Activated naive CD8-positive, alpha-beta T cell treated with anti-CD3 and anti-CD28 coated beads for 36 hours (primary cell): ENCODE measurements at places on chromosomes 4 and X. TPM values are rescaled to one million over a fixed set of nuclear protein-coding genes. Genes with fewer than 3 reads are reported as not detected.

- H3K4me1 ChIP-seq, result peaks cover 10% of the 10 kb centered on the region
- no peak overlapping the region for H3K27ac ChIP-seq
- peaks cover 23% of the 10 kb centered on the region for H3K27me3 ChIP-seq
- H3K36me3 ChIP-seq, result no peaks in the 10 kb centered on the region
- DNase-seq, result no peak
- no peak overlapping the region for H3K4me3 ChIP-seq
Observed at GRCh38 chr4:109764376-109764775, 34.5 kb upstream of the PLA2G12A start.

GRCh38 chr4:113433536-113434246 is 327.8 kb downstream of the CAMK2D start:
- no peak overlapping the region for H3K4me3 ChIP-seq
- no peaks in the 10 kb centered on the region for H3K27me3 ChIP-seq
- H3K27ac ChIP-seq, result no peak overlapping the region
- H3K4me1 ChIP-seq, result peaks cover 11% of the 10 kb centered on the region

- DNase-seq, result no peak
- peaks cover 7% of the 10 kb centered on the region for H3K36me3 ChIP-seq
- H3K4me3 ChIP-seq, result no peak overlapping the region
- H3K4me1 ChIP-seq, result peaks cover 14% of the 10 kb centered on the region
Observed at GRCh38 chrX:13170966-13171558, 126.6 kb upstream of the FAM9C start.

- H3K27ac ChIP-seq, result no peak overlapping the region
- no peak for DNase-seq
- H3K27me3 ChIP-seq, result no peaks in the 10 kb centered on the region
- H3K4me1 ChIP-seq, result peaks cover 4% of the 10 kb centered on the region
- peaks cover 1% of the 10 kb centered on the region for H3K36me3 ChIP-seq
Observed at GRCh38 chr4:83372931-83373330, 38.3 kb upstream of the HPSE start.

- peaks cover 3% of the 10 kb centered on the region for H3K36me3 ChIP-seq
- H3K4me1 ChIP-seq, result no peaks in the 10 kb centered on the region
- no peak overlapping the region for H3K27ac ChIP-seq
- DNase-seq, result no peak
Observed at GRCh38 chr4:16136311-16136710, 52.5 kb upstream of the PROM1 start.

DNA sequence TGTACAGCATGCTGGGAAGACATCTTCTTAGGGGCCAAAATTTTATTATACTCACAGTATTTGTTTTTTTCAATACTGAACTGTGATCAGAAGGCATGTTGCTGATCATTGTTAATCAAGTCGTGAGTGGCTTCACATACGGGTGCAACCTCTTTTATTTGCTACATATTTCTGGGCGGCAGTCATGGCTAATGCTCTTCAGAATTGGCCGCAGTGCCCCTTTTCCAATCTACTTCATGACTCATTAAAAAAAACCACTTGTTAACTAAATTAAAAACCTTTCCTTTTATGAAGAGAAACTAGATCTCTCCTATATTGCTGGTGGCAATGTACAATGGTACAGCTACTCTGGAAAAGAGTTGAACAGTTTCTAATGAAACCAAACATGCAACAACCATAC is 101.5 kb upstream of the C1GALT1C1 start:
- no peak for DNase-seq
- H3K4me1 ChIP-seq, result peaks cover under 1% of the 10 kb centered on the region
- H3K4me3 ChIP-seq, result no peak overlapping the region
- no peak overlapping the region for H3K27ac ChIP-seq
- no peaks in the 10 kb centered on the region for H3K27me3 ChIP-seq
- H3K36me3 ChIP-seq, result no peaks in the 10 kb centered on the region

DNA sequence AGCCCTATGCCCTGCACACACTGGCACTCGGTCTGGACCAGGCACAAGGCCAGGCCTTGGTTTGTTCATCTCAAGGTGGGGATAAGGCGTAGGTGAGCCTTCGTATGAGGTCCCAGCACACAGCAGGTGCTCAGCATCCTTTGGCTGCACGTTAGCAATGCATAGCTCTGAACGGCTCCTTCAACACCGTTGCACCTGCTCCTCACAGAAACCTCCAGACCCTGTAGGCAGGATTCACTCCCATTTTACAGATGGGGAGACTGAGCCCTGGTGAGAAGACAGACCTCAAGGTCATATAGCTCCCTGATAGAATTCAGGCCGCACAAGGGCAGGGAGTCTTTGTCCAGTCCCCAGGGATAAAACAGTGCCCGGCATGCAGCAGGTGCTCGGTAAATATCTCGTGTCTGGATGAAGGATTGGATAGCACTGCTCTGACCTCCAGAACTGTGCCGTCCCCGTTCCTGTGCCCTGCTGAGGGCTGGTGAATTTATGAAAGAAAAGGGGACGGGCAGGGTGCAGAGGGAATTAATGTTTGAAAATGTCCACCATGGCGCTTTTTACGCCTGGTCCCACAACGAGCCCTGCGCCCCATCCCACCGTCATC is 2.4 kb downstream of the PPP2R2C start:
- no peaks in the 10 kb centered on the region for H3K36me3 ChIP-seq
- H3K4me1 ChIP-seq, result peaks cover 2% of the 10 kb centered on the region
- no peak overlapping the region for H3K4me3 ChIP-seq
- H3K27me3 ChIP-seq, result peaks cover 53% of the 10 kb centered on the region
- no peak for DNase-seq
- no peak overlapping the region for H3K27ac ChIP-seq

- H3K27ac ChIP-seq, result no peak overlapping the region
- no peaks in the 10 kb centered on the region for H3K27me3 ChIP-seq
- H3K4me3 ChIP-seq, result no peak overlapping the region
- no peak for DNase-seq
Observed at GRCh38 chr4:161419822-161420221, 744.0 kb downstream of the FSTL5 start.

DNA sequence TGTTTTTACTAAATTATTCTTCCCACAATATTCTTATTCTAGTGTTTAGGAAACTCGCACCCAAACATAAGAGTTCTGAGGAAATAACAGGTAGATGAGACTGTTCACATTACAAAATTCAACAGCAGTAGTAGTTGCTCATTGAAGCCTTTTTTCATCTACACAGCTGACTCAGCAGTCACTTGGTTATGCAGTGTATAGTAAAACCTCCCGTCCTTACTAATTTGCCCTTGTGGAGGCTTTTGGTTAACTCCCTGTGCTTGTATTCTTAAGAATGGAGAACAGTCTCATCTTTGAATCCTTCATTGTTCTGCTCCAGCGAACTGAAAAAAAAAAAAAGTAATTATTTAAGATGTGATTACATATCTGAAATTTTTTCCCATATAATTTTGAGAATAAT is 1716.6 kb downstream of the PCDH7 start:
- no peaks in the 10 kb centered on the region for H3K27me3 ChIP-seq
- no peak overlapping the region for H3K27ac ChIP-seq
- DNase-seq, result no peak
- H3K4me1 ChIP-seq, result no peaks in the 10 kb centered on the region

DNA sequence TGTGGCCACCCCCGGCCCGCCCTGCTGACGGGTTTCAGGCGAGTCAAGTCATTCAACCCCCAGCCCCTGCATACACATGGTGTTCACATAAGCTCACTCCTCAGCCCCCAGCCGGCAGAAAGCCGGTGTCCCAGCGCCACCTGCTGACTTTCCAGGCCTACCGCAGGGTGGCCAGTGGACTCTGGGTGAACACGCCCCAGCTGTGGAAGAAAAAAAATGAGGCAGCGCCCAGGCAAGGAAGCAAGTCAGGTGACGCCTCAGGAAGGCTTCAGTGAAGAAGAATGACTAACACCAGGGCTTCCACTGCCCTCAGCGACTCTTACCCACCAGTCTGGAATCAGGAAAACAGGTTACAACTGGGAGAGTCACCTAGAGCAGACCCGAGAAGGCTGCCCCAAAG is 15.8 kb downstream of the BCAP31 start:
- peak; percentile 43 for DNase-seq
- H3K27ac ChIP-seq, result no peak overlapping the region
- no peaks in the 10 kb centered on the region for H3K27me3 ChIP-seq
- peaks cover 3% of the 10 kb centered on the region for H3K36me3 ChIP-seq
- no peak overlapping the region for H3K4me3 ChIP-seq
- peaks cover 2% of the 10 kb centered on the region for H3K4me1 ChIP-seq

DNA sequence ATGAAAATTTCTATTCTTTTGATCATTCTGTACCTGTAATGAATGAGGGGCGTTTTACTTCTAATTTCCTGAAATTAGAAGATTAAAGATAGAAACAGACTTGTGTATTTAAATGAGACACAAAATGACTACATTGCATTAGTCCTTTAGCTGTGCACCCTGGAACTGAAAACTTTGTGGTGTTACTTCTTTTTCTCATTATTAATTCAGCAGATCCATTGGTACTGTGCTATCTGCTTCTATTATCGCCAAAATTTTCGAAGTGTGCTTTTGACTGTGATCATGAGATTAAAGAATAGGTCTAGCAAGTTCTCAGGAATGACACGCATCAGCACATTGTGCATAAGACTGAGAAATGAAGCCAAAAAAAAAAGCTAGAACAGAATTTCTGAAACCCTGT is 1938.9 kb upstream of the TENM3 start:
- H3K4me1 ChIP-seq, result no peaks in the 10 kb centered on the region
- H3K27me3 ChIP-seq, result no peaks in the 10 kb centered on the region
- H3K27ac ChIP-seq, result no peak overlapping the region
- no peak overlapping the region for H3K4me3 ChIP-seq
- no peak for DNase-seq

DNA sequence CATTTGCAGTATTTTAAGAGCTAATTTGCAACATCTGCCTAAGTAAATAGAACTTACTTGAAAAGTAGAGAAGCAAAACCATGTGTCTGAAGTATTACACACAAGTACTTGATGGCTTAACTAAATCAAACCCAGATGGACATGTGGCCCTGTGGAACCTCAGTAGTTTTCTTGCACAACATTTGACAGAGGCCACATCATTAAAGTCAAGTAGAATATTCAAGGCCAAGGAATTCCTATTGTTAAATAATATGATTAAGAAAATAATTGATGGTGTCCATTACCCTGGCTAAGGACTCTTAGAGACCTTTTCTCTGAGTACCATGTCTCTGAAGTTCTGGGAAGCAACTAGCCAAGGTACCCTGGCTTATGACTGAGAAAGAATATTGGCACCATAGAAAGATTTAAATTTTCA is 135.4 kb upstream of the OTUD4 start:
- DNase-seq, result no peak
- H3K36me3 ChIP-seq, result no peaks in the 10 kb centered on the region
- H3K27me3 ChIP-seq, result peaks cover 8% of the 10 kb centered on the region
- H3K4me1 ChIP-seq, result no peaks in the 10 kb centered on the region
- H3K4me3 ChIP-seq, result no peak overlapping the region

DNA sequence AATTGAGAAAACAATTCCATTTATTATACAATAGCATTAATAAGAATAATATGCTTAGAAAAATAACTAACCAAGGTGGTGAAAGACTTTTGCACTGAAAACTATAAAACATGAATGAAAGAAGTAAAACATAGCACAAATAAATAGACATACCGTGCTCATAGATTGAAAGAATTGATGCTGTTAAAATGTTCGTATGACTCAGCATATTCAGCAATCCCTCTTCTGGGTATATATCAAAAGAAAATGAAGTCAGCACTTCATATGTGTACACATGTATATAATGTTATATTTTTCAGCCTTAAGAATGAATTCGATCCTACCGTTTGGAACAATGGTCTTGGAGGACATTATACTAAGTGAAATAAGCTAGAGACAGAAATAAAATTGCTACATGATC is 716.3 kb downstream of the GLUD2 start:
- H3K27me3 ChIP-seq, result no peaks in the 10 kb centered on the region
- no peaks in the 10 kb centered on the region for H3K36me3 ChIP-seq
- no peaks in the 10 kb centered on the region for H3K4me1 ChIP-seq

GRCh38 chr4:111512081-111512783 is 633.0 kb upstream of the FAM241A start:
- no peaks in the 10 kb centered on the region for H3K27me3 ChIP-seq
- H3K36me3 ChIP-seq, result no peaks in the 10 kb centered on the region
- H3K4me1 ChIP-seq, result no peaks in the 10 kb centered on the region
- H3K27ac ChIP-seq, result no peak overlapping the region
- DNase-seq, result no peak

GRCh38 chr4:16617011-16617410 is 281.4 kb downstream of the LDB2 start:
- no peak overlapping the region for H3K27ac ChIP-seq
- H3K27me3 ChIP-seq, result peaks cover under 1% of the 10 kb centered on the region
- no peak overlapping the region for H3K4me3 ChIP-seq
- DNase-seq, result no peak

- H3K4me1 ChIP-seq, result no peaks in the 10 kb centered on the region
- no peak overlapping the region for H3K27ac ChIP-seq
- H3K36me3 ChIP-seq, result no peaks in the 10 kb centered on the region
- H3K4me3 ChIP-seq, result no peak overlapping the region
- H3K27me3 ChIP-seq, result peaks cover 5% of the 10 kb centered on the region
Observed at GRCh38 chr4:74529284-74530041, 84.5 kb downstream of the AREG start.

DNA sequence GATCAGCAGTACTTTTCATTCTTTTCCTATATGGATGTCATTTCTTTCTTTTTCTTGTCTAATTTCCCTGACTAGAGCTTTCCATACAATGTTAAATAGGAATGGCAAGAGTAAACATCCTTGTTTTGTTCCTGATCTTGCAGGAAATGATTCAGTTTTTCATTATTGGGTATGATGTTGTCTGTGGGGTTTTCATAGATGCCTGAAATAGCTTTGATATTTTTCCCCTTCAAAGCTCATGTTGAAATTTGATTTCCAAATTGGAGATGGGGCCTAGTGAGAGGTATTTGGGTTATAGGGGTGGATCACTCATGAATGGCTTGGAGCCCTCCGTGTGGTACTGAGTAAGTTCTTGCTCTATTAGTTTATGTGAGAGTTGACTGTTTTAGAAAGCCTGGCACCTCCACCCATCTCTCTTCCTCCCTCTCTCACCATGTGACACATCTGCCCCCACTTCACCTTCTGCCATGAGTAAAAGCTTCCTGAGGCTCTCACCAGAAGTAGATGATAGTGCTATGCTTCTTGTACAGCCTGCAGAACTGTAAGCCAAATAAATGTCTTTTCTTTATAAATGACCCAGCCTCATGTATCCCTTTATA is 22.3 kb upstream of the VSIG1 start:
- peaks cover 56% of the 10 kb centered on the region for H3K4me1 ChIP-seq
- H3K36me3 ChIP-seq, result no peaks in the 10 kb centered on the region
- no peaks in the 10 kb centered on the region for H3K27me3 ChIP-seq
- peak overlapping the region; percentile 86 for H3K27ac ChIP-seq

- H3K27me3 ChIP-seq, result peaks cover 64% of the 10 kb centered on the region
- H3K4me1 ChIP-seq, result peaks cover 16% of the 10 kb centered on the region
- H3K4me3 ChIP-seq, result no peak overlapping the region
- no peaks in the 10 kb centered on the region for H3K36me3 ChIP-seq
- DNase-seq, result no peak
Observed at GRCh38 chr4:55637272-55637820, 1.2 kb upstream of the NMU start.

Gene FGF5
- total RNA-seq, result not detected

Gene CT55
- not detected for total RNA-seq

Gene NAP1L3
- total RNA-seq, result 2.8 TPM

Gene GIMD1
- total RNA-seq, result not detected

Gene F11
- total RNA-seq, result not detected

Gene STPG2
- not detected for total RNA-seq

Gene BCOR
- 36.0 TPM for total RNA-seq

Gene ART3
- total RNA-seq, result not detected

Gene ZMAT1
- total RNA-seq, result 2.3 TPM

Gene QDPR
- 56.5 TPM for total RNA-seq
